ENCODE measurements at places on chromosomes 16 and 17. TPM values are rescaled to one million over a fixed set of nuclear protein-coding genes. Genes with fewer than 3 reads are reported as not detected.
A peak's percentile ranks its signal among the peaks of the same experiment; 100 is the strongest.

DNA sequence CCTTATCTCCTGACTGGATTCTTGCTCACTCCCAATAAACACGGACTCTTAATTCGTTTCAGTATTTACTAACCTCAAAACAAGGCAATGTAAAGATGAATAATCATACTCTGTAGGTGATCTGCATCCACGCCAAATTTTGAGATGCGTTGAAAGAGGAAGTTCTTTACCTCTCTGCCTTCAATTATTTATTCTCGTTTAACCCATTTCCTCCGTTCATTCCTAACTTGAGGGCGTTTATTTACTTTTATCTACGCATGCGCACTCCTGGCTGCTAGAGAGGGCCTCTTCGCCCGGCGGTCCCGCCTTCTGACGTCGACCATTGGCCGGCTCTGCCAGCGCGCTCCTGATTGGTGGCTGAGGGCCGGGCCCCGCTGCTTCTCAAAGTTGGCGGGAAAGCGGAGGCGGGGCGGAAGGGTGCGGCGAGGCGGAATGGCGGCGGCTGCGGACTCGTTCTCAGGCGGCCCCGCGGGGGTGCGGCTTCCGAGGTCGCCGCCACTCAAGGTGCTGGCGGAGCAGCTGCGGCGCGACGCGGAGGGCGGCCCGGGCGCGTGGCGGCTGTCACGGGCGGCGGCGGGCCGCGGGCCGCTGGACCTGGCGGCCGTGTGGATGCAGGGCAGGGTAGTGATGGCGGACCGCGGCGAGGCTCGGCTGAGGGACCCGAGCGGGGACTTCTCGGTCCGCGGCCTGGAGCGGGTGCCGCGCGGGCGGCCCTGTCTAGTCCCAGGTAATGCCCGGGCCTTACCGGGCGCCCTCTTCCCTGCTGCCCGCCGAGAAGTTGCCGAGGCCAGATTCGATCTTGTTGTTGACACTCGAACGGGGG, at the start of gene RMI2:
Gene RMI2, plus strand, starts transcription at position 420 of the 823 bp plus-strand sequence. Its CDS starts 13 bp downstream, at position 433.
- H3K4me1 ChIP-seq = no peaks in the 10 kb centered on the region
- H3K36me3 ChIP-seq = no peaks in the 10 kb centered on the region
- H3K27me3 ChIP-seq = no peaks in the 10 kb centered on the region
- peak within 1 kb of the TSS; percentile 52 for H3K4me3 ChIP-seq

GRCh38 chr16:55123652-55124051, 193.0 kb downstream of the IRX5 start:
- H3K4me1 ChIP-seq = no peaks in the 10 kb centered on the region
- no peaks in the 10 kb centered on the region for H3K27me3 ChIP-seq
- no peak for DNase-seq
- no peak overlapping the region for H3K27ac ChIP-seq
- H3K4me3 ChIP-seq = no peak overlapping the region

DNA sequence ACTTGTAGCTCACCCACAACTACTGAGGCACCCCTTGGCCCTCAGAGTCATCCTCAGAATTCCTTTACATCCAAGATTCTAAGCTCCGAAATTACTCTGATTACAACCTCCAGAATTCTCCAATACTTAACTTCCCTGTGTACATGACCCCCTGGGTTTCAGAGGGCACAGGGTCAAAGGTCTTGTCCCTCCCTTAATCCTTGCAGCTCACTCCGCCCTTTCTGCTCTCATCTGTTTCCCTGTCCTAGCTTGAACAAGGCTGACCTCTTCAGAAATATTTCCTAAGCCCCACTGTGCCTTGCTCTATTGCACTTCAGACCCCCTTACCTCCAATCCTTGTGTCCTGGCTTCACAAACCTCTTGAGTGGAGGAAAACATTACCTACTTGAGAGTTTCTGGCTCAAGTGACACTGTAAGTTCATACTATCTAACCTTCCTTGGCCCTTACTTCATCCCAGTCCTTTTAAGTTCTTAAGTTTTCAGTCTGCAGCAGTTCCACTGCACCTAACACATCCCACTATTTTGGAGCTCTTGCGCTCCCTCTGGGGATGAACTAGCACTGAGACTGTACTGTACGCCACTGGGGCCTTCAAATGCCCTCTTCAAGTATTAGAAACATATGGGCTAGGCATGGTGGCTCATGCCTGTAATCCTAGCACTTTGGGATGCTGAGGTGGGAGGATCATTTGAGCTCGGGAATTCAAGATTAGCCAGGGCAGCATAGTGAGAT, 6.2 kb downstream of the N4BP1 start:
- H3K36me3 ChIP-seq = no peaks in the 10 kb centered on the region
- peaks cover 12% of the 10 kb centered on the region for H3K4me1 ChIP-seq
- no peaks in the 10 kb centered on the region for H3K27me3 ChIP-seq
- no peak overlapping the region for H3K27ac ChIP-seq
- no peak overlapping the region for H3K4me3 ChIP-seq

- H3K27me3 ChIP-seq = no peaks in the 10 kb centered on the region
- no peak overlapping the region for H3K4me3 ChIP-seq
- no peak overlapping the region for H3K27ac ChIP-seq
- no peaks in the 10 kb centered on the region for H3K36me3 ChIP-seq
- no peaks in the 10 kb centered on the region for H3K4me1 ChIP-seq
- DNase-seq = no peak
Observed at GRCh38 chr16:27308792-27309191, 5.0 kb upstream of the IL4R start.

DNA sequence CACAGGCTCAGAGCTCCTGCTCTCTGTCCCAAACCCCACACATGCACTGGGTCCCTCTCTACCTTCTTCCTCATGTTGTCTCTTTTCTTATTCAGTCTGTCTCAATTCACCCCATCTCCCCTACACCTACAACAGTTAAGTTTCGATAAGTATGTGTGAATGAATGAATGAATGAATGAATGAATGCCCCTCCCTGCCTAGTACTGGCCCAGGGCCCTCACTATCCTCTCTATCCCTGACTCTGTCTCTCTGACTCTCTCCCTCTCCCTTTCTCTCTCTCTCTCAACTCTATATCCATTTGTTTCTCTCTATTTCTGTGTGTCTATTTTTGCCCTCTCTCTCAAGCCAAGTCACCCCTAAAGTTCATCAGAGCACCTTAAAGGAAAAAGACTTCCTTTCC, 6.7 kb upstream of the KRT9 start:
- H3K27me3 ChIP-seq = no peaks in the 10 kb centered on the region
- H3K36me3 ChIP-seq = no peaks in the 10 kb centered on the region
- no peaks in the 10 kb centered on the region for H3K4me1 ChIP-seq
- peak overlapping the region; percentile 90 for H3K27ac ChIP-seq
- H3K4me3 ChIP-seq = no peak overlapping the region
- no peak for DNase-seq

GRCh38 chr17:10421211-10421610, 539 bp downstream of the MYH8 start:
- H3K27me3 ChIP-seq = no peaks in the 10 kb centered on the region
- no peaks in the 10 kb centered on the region for H3K36me3 ChIP-seq
- H3K4me3 ChIP-seq = no peak overlapping the region
- no peak for DNase-seq

DNA sequence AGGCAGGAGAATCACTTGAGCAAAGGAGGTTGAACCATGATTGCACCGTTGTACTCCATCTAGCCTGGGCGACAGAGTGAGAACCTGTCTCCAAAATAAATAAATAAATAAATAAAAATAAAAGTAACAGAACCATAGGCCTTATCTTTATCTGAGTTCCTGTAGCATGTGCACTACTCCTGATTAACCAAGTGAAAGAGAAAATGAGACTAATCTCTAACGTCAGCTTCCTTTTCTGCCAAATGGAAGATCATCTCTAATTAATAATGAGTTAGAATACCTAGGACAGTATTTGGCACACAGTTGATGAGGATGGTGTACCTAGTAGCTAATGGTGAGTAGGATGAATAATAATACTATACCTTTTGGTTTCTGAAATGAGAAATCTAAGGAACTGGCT, 520.4 kb downstream of the WWOX start:
- no peaks in the 10 kb centered on the region for H3K4me1 ChIP-seq
- DNase-seq = no peak
- no peak overlapping the region for H3K27ac ChIP-seq
- H3K36me3 ChIP-seq = no peaks in the 10 kb centered on the region
- H3K4me3 ChIP-seq = no peak overlapping the region
- H3K27me3 ChIP-seq = no peaks in the 10 kb centered on the region

DNA sequence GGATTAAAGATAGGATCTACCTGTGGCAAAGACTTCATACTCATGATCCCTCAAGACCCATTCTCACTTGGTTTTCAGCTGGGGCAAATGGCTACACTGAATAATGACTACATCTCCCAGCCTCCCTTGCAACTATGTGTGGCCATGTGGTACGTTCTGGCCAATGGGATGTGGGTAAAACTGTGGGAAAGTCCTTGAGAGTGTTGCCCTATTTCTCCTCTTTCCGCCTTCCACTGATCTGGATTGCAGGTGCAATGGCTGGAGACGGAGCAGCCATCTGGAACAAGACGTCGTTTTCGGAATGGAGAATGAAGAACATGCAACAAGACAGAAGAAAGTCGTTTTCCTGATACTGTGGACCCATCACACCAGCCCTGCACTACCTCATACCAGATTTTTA, 48.5 kb downstream of the HAPSTR1 start:
- no peak overlapping the region for H3K27ac ChIP-seq
- no peak for DNase-seq
- no peak overlapping the region for H3K4me3 ChIP-seq
- peaks cover 5% of the 10 kb centered on the region for H3K4me1 ChIP-seq
- no peaks in the 10 kb centered on the region for H3K36me3 ChIP-seq

DNA sequence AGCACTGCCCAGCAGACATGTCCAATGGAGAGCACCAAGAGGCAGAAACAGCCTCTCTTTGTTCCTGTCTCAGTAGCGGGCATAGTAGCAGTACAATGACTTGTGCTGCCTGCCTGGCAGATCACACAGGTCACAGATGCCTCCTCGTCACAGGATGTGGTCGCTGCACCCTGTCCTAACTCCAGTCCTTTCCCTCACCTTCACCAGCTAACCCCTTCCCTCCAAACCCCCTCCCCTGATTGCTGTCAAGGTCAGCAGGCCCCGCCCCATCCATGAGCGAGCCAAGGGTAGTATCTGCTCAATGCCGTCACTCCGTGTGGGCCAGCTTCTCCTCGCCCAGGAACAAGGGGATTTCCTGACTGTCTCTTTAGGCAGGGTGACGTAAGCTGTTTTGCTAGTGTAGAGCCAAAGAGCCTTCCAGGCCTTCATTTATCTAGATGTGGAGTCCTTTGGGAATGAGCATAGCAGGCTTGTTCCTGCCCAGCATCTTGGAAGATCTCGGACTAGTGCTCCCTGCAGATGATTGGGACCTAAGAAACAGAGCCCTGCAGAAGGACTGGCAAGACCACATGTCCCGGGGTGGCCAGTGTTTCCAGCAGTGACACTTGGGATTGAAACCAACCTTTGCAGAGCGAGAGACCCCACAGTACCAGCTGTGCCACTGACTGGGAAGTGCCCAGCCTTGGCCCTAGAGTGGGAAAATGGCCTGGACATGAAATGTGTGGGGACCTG, 75.9 kb upstream of the TNRC6C start:
- H3K4me3 ChIP-seq = no peak overlapping the region
- peaks cover 28% of the 10 kb centered on the region for H3K4me1 ChIP-seq
- no peaks in the 10 kb centered on the region for H3K27me3 ChIP-seq
- H3K36me3 ChIP-seq = no peaks in the 10 kb centered on the region
- H3K27ac ChIP-seq = peak overlapping the region; percentile 81

- no peaks in the 10 kb centered on the region for H3K27me3 ChIP-seq
- DNase-seq = peak; percentile 18
- H3K4me1 ChIP-seq = no peaks in the 10 kb centered on the region
- H3K36me3 ChIP-seq = no peaks in the 10 kb centered on the region
- H3K4me3 ChIP-seq = no peak overlapping the region
- no peak overlapping the region for H3K27ac ChIP-seq
Observed at GRCh38 chr17:74018115-74018514, 185.4 kb upstream of the RPL38 start.

- H3K27ac ChIP-seq = peak overlapping the region; percentile 89
- no peaks in the 10 kb centered on the region for H3K36me3 ChIP-seq
- no peaks in the 10 kb centered on the region for H3K27me3 ChIP-seq
- H3K4me3 ChIP-seq = peak overlapping the region; percentile 87
- peaks cover 14% of the 10 kb centered on the region for H3K4me1 ChIP-seq
Observed at GRCh38 chr16:4767872-4768548, 1.0 kb upstream of the ZNF500 start.

- no peaks in the 10 kb centered on the region for H3K36me3 ChIP-seq
- no peak overlapping the region for H3K27ac ChIP-seq
- H3K27me3 ChIP-seq = no peaks in the 10 kb centered on the region
- no peaks in the 10 kb centered on the region for H3K4me1 ChIP-seq
- DNase-seq = no peak
- H3K4me3 ChIP-seq = no peak overlapping the region
Observed at GRCh38 chr17:45719335-45720071, 64.6 kb upstream of the CRHR1 start.

The MGAT5B gene
- not detected for total RNA-seq

The NPTX1 gene
- under 0.01 TPM for total RNA-seq

The CARHSP1 gene
- 83.9 TPM for total RNA-seq

The POLR2C gene
- total RNA-seq = 129 TPM

The TBC1D3E gene
- not detected for total RNA-seq

The NDUFB10 gene
- total RNA-seq = 114 TPM

All from breast epithelium (tissue), 4 donors.